Thyroid gland (tissue), 4 donors: ENCODE measurements at places on chromosomes 6 and 20.

GRCh38 chr20:34829191-34829590 is 3.7 kb upstream of the NCOA6 start:
- no peak for DNase-seq

GRCh38 chr6:137297887-137298286 is 78.7 kb upstream of the IFNGR1 start:
- no peak for DNase-seq

DNA sequence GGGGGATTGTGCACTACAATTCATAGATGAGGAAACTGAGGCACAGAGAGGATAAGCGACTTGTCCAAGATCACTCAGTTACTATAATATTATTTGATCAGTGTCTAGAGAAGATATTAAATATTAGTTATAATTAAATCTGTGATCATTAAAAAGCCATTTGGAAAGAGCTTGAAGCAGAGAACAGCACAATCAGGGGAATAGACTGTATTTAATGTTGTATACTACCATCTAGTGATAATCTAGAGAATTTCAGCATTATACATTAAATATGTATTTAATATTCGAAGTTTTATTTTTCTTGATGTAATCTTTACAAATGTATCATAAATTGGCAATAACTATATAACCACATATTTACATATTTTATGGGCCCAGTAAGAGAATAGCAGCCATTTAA is 20.1 kb upstream of the MTCL3 start:
- no peak for DNase-seq

- no peak for DNase-seq
Measured at GRCh38 chr20:2084703-2085102, 16.9 kb upstream of the STK35 start.

- no peak for DNase-seq
Measured at GRCh38 chr6:63584566-63584965, 12.3 kb downstream of the LOC128125822 start.
